ENCODE measurements at places on chromosomes 16 and 17.

GRCh38 chr16:30548416-30549253, 9.5 kb downstream of the ZNF764 start:
- DNase-seq = no peak

DNA sequence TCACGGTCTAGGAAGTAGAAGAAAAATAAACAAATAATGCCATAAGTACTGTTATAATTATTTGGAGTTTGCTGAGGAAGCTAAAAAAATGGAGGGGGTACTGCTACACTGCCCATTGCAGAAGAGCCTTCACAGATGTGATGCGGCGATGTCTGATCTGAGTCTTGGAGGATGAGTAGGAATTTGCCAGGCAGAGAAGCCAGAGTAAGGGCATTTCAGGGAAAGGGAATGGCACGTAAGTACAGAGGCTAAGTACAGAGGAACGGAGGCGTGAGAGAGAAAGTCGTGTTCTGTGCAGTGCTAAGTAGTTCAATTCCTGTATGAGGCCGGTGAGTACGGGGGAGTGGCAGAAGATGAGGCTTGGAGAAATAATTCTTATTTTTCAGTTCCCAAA, 741 bp upstream of the GRB2 start:
- no peak for DNase-seq

GRCh38 chr17:42090964-42091790, 7.1 kb downstream of the ZNF385C start:
- no peak for DNase-seq

DNA sequence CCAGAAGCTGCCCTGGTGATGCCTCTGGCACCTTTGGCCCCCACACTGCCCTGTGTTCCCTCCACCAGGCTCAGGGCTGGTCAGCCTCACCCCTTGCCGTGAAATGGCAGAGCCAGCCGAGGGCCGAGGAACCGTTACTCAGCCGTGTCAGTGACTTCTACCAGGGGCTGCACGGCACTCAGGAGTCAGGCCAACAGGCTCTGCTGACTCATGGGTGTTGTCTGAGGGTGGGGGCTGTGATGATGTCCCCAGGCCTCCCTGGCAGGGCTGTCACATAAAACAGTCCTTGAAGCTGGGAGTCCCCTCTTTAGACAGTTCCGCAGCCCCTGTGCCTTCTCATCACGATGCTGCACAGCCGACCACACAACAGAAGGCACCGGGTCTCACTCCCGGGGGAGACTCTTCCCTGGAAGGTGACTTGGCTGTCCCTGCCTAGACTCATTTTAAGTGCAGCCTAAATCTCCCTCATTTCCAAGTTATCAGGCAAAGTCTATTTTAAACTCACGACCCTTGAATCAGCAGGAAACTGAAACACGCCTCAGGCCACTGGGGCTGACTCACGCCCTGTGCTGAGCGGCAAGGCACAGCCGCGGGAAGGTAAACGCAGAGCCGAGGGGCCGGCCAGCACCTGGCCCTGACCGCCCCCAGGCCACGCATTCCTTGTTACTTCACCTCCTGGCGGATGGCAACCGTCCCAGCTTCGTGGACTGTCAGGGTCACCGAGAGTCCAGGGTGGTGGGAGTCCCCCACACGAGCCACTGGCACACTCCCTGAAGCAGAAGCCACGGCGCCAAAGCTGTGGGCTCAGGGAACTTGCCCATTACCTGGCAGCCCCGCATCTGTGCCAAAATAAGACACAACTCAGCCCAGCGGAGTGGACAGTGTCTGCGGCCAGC, 102.6 kb downstream of the ZNF778 start:
- DNase-seq = no peak
